ENCODE measurements at places on chromosomes 3 and 15. TPM values are rescaled to one million over a fixed set of nuclear protein-coding genes. Genes with fewer than 3 reads are reported as not detected.

The STRC gene
- not detected for total RNA-seq

The RETNLB gene
- total RNA-seq: not detected

The CCDC32 gene
- 30.7 TPM for total RNA-seq

The CYP1A2 gene
- total RNA-seq: not detected

The ARNT2 gene
- total RNA-seq: 18.5 TPM

The ECE2 gene
- total RNA-seq: not detected

The RBP2 gene
- not detected for total RNA-seq

The HTR3E gene
- total RNA-seq: not detected

The PDIA5 gene
- 16.5 TPM for total RNA-seq

The BAHD1 gene
- total RNA-seq: 11.2 TPM

The PLA2G4D gene
- not detected for total RNA-seq

The NPAP1 gene
- total RNA-seq: not detected

The SCG5 gene
- total RNA-seq: 0.76 TPM

The CFAP100 gene
- total RNA-seq: not detected

The ATP13A3 gene
- 264 TPM for total RNA-seq

The PEAK1 gene
- 8.2 TPM for total RNA-seq

The TGM4 gene
- 0.10 TPM for total RNA-seq

The AP3B2 gene
- total RNA-seq: 0.29 TPM

The LRRC3B gene
- not detected for total RNA-seq

The UNC45A gene
- total RNA-seq: 64.5 TPM

The CHRD gene
- total RNA-seq: 5.6 TPM

The CLDN1 gene
- total RNA-seq: 3.6 TPM

The FETUB gene
- total RNA-seq: 0.45 TPM

The EPB42 gene
- total RNA-seq: not detected

The MYO5A gene
- total RNA-seq: 33.4 TPM

The SLC28A1 gene
- total RNA-seq: not detected

The ASB14 gene
- total RNA-seq: not detected

The C3orf85 gene
- total RNA-seq: not detected

The MYL3 gene
- 0.57 TPM for total RNA-seq

The CD200 gene
- total RNA-seq: not detected

The MGLL gene
- total RNA-seq: 31.2 TPM

The CTSH gene
- total RNA-seq: 58.4 TPM

The TMC3 gene
- total RNA-seq: not detected

The PTX3 gene
- 151 TPM for total RNA-seq

The CIDEC gene
- not detected for total RNA-seq

The GPR62 gene
- total RNA-seq: not detected

The CHST13 gene
- total RNA-seq: 0.26 TPM

The ITIH1 gene
- not detected for total RNA-seq

The MESP2 gene
- not detected for total RNA-seq

The SLC12A1 gene
- total RNA-seq: not detected

The FOXB1 gene
- total RNA-seq: not detected

The JAGN1 gene
- total RNA-seq: 56.0 TPM

The IL12A gene
- total RNA-seq: 9.1 TPM

The A4GNT gene
- total RNA-seq: not detected

The CLCN2 gene
- 8.8 TPM for total RNA-seq

The SEMA3G gene
- 0.07 TPM for total RNA-seq

The DLL4 gene
- not detected for total RNA-seq

The KCNAB1 gene
- total RNA-seq: 0.26 TPM

The ITPKA gene
- 17.3 TPM for total RNA-seq

The EXD1 gene
- not detected for total RNA-seq

The IQCH gene
- total RNA-seq: 3.1 TPM

The ZNF502 gene
- 0.93 TPM for total RNA-seq

The DNASE1L3 gene
- not detected for total RNA-seq

The CPNE4 gene
- total RNA-seq: not detected

The ALPK3 gene
- 0.12 TPM for total RNA-seq

The CSTA gene
- total RNA-seq: not detected

The MYO5C gene
- 0.88 TPM for total RNA-seq

The SATB1 gene
- total RNA-seq: 6.3 TPM
